ENCODE measurements at places on chromosomes 6 and 20.

- DNase-seq: no peak
These were observed 182.8 kb downstream of the PTPRK start for GRCh38 chr6:128337619-128338018.

DNA sequence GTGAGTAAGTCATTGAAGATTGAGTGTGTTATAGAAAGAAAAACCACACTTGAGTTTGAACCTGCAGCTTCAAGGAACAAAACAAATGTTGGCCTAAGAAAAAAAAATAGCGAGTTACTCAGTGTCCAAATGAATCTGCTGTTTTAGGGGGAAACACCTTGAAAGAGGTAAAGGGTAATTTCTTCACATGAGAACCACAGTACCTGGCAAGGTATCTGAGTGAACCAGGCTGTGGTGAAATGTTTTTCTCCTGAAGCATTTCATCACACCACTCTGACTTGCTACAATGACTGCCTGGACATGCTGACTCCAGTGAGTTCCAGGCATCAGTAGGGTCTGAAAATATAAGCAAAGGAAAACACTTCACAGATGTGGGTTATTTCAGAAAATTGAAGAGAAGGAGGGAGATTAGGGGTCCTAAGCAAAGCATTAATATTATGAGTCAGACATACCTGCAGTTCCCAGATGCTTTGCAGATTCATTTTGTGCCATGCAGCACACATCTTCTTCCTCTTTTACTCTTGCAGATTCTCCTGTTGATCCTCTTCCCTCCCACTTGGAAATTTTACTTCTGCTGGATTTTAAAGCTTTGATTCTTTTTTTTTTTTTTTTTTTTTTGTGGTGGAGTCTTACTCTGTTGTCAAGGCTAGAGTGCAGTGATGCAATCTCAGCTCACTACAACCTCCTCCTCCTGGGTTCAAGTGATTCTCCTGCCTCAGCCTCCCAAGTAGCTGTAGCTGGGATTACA, 206.2 kb upstream of the SGK1 start:
- no peak for DNase-seq

DNA sequence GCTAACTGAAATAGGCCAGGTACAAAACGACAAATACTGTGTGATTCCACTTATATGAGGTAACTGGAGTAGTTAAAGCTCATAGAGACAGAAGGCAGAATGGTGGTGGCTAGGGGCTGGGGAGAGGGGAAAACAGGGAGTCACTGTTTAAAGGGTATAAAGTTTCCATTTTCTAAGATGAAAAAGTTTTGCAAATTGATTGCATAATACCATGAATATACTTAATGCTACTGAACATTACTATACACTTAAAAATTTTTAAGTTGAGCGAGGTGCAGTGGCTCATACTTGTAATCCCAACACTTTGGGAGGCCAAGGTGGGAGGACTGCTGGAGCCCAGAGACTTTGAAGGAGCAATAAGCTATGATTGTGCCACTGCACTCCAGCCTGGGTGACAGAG, 138.6 kb upstream of the ARID1B start:
- DNase-seq: no peak

- no peak for DNase-seq
These were observed 87.9 kb upstream of the PRND start for GRCh38 chr20:4633780-4634179.

- DNase-seq: no peak
These were observed 309.3 kb downstream of the PRL start for GRCh38 chr6:21987501-21987957.

Data from stimulated activated CD4-positive, alpha-beta T cell treated with anti-CD3 and anti-CD28 coated beads, Interleukin-1b, Interleukin-23, amount 100 ng/mL, for 4 hours (primary cell).